ENCODE measurements at places on chromosomes 6 and 20.

DNA sequence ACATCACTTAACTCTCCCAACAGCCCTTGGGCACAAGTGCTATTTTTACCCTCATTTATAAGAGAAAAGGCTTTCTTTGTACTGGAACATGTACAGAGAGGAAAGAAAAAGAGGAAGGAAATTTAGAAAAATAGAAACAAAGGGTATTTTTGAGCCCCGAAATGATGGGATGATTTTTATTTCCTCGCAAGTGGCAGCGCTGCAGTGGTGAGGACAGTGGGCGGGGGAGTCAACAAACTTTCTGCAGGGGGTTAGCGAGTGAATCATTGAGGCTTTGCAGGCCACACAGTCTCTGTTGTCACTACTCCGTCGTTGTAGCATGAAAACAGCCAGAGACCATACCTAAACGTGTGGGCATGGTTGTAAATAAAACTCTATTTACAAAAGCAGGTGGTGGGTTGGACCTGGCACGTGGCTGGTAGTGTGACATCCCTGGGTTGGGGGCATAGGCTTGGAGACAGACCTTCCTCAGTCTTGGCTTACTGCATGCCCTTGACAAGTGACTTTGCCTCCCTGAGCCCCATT is 25.5 kb upstream of the OCSTAMP start:
- no peak for DNase-seq

- DNase-seq, result peak; percentile 95
These were observed 137.1 kb downstream of the ELOVL4 start for GRCh38 chr6:79810185-79810705.

DNA sequence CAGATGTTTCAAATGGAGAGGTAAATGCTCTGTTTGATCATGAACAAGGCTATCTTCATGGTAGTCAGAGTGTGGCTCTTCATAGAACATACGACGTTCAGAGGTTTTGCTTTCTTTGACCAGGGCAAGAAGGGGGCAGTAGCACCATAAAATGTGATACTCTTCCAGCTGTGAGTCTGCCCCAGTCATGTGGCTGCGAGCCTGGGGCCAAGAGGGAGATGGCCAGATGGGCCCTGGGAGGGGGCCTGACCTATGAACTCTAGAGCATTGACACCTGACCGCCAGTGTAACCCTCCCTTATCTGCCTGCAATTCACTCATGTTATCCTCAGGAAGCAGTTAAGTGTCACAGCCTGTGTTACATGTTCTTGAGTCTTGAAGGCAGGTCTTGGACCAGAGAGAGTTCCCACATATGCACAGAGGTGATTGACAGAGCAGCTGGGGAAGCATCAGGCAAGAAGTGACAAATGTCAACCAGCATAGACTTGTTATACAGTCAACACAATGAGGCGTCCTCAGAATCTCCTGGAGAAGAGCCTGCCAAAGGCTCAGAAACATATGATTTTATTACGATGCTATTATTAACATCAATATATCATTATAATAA is 55.0 kb downstream of the SCML4 start:
- no peak for DNase-seq

- no peak for DNase-seq
These were observed 30.1 kb upstream of the SCP2D1 start for GRCh38 chr20:18783385-18783959.

DNA sequence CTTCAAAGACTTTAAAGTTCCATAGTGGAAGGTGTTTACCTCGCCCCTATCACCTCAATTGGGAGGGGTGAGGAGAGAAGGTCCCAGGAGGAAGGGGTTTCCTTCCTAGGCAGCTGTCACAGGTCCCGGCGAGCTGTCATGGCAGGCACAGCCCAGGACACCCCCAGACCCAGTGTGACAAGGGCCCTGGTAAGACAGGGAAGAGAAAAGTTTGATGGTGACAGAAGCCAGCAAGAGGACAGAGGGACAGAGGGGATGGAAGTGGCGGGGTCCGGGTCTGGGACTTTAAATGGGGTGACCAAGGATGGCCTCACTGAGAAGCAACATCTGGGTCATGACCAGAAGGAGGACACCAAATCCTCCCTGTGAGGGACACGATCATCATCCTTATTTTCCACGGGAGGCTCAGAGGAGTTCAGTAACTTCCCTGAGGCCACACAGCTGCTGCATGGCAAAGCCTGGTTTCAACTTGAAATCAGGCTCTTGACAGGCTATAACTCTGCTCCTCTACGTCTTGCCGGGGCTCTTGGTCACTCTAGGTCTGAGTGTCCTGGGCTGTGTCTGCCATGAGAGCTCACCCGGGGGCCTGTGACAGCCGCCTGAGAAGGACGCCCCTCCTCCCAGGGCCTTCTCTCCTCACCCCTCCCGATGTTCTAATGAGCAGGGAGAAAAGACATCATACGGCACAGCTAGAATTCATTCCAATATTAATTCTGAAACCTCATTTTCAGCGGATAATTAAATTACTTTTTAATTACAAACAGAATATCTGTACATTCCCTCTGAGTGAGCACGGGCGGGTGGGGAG is 222.2 kb downstream of the PREX1 start:
- no peak for DNase-seq

- DNase-seq, result no peak
These were observed 331.5 kb upstream of the MAP3K7 start for GRCh38 chr6:90918361-90918760.

GRCh38 chr20:40956542-40957264 is 71.9 kb upstream of the TOP1 start:
- no peak for DNase-seq

- DNase-seq, result no peak
These were observed 383.3 kb upstream of the CITED2 start for GRCh38 chr6:139757784-139758183.

GRCh38 chr20:61223121-61223520 is 28.9 kb upstream of the CDH4 start:
- no peak for DNase-seq

DNA sequence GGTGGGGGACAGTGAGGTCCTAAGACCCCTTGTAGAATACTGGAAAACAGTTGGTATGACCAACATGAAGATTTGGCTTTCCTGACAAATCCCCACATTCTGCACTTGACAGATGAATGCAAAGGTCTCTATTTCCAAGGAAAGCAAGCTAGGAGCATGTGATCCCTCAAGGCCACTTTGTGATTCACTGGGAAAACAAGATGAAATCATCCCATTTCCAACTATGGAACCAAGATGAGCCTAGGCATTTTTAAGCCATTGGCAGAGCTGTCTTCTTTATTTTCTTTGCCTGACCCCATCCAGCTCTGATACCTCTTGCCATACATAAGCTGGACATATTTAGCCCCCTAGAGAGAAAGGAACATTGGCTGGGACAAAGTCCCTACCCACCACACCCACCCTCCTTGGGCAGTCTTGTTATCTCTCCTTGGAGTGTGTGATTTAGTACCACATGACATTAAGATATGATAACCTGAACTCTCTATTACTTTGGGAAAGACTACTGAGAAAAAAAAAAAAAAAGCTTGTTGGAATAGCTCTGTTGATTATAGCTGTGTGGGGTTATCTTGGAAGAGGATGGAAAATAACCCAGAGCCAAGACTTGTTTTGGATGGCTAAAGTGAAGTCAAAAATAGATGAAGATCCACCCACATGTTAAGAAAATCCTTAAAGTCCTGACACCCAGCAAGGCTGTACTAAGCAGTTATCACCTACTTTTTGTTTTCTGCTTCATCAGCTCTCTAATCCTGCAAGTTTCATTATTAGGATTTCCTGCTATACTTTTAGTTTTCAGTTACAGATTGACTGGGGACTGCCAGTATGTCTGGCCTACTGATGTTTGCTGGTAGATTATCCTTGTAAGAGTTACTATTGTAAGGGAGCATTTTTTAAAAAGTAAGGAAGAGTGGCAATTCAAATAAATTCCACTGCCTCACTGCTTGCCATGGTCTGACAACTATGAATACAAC is 90.1 kb upstream of the PREP start:
- no peak for DNase-seq

DNA sequence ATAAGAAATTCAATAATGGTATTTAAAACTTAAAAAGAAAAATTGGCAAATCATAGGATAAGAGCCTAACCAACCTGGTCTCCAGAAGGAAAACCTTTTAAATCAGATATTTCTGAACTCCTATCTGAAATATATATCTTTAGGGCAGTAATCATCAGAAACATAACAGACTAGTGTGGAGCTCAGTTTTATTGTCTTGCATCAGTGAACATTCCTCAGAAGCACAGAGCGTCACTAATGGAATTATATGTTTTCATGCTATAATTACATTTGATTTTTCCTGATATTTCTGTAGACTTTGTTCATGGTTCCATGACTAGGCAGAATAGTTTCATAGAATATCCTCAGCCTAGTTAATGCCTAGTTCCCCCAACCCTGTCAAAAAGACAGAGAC is 262.2 kb downstream of the EYA4 start:
- DNase-seq, result no peak

DNA sequence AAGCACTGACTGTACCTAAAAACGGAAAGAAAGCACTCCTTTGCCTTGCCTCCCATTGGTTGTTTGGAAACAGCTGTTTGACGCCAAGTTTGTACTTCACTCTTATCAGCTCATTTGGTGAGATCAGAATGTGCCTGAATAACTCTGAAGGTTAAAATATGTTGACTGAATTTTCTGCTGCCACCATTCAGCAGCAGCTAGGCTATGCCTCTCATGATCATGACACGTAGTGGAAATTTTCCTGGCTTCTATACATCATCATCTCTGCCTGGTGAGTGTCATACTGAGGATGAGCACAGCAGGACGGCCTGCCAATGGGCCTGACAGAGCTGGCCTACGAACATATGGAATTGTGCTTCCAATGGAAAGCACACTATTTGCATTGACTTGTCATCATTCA is 704.9 kb upstream of the CITED2 start:
- no peak for DNase-seq

DNA sequence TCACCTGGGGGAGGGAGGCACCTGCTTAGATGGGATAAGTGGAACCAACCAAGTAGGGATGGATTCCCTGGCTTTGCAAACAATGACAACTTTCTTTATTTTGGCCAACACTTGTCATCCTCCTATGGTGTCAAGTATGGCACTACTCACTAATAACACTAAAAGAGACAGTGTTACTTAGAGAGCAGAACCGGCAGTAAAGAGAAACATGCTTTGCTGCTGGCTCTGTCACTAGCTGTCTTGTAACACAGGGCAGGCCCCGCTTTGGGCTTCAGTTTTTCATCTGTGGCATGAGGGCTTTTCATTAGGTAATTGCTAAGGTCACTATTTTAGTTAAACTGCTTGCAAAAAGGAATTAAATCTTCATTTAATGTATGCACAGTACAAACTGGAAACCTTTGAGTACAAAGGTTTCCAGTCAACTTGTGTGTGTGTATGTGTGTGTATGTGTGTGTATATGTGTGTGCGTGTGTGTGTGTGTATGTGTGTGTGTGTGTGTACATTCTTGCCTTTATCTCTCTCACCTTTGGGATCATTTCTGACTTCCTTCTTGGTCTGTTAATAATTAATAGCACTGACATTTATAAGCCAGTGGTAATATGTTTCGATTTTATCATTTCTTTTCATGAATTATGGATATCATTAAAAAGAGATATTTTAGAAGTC is 64.7 kb downstream of the BTBD3 start:
- DNase-seq, result no peak

GRCh38 chr6:154962753-154963152 is 32.4 kb upstream of the TIAM2 start:
- DNase-seq, result no peak

- DNase-seq, result no peak
These were observed 19.8 kb downstream of the XKR7 start for GRCh38 chr20:31987744-31988143.

DNA sequence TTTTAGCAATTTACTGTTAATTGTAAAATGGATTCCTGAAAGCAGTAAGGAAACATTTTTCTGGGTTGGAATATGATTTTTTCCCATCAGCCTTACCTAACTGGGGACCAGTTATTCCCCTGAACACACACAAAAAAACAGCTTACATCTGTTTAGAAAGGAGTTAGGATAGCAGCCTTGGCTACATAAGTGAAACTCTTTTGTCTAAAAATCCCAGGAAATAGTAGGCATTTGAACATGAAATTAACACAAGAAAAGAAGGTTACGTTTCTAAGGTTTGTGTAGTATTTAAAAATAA is 696.2 kb upstream of the MARCKS start:
- no peak for DNase-seq

DNA sequence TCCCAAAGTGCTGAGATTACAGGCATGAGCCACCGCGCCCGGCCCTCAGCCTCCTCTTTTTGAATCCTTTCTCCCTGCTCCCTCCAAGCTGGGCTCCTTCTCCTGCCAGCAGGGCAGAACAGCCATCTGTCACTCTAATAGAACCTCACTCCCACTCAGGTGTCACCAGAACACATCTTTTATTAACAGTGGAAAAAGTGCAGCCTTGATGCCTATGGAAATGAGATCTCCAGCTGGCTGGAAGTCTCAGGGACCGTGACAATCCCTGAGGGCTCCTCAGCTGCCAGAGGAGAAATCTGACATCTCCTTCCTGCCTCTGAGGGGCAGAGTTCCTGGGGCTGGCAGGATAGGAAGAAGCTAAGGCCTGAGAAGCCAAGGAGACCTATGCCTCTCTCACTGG is 28.0 kb downstream of the TMC2 start:
- DNase-seq, result no peak

- DNase-seq, result no peak
These were observed 44.5 kb upstream of the STMND1 start for GRCh38 chr6:17057322-17057721.

DNA sequence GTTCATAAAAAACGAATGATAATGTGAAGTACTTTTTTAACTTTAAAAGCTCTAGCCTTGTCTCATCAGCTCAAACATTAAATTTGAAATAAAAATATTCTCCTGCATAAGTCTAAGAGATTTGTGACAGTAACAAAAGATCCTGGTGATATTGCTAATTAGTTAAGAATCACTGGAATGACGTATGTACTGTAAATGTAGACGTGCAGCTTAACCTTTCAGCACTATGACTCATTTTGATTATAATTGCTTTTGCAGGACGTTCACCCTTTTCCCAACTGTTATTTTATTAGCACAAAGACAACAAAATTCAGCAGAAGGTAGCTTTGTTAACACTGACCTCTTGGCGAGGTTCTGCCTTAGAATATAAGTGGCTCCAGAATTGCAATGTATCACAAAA is 68.6 kb downstream of the TENT5A start:
- DNase-seq, result no peak

GRCh38 chr6:28940858-28941683 is 17.3 kb upstream of the TRIM27 start:
- DNase-seq, result peak; percentile 44
